ENCODE measurements at places on chromosomes 13 and 19.

GRCh38 chr13:105902396-105902795, 633.1 kb downstream of the EFNB2 start:
- DNase-seq: no peak

GRCh38 chr19:35519291-35519690, 5.8 kb upstream of the DMKN start:
- DNase-seq: no peak

- no peak for DNase-seq
Observed at GRCh38 chr19:58229255-58229639, 533 bp downstream of the ZNF544 start.

GRCh38 chr19:46408664-46409039, 4.7 kb downstream of the CCDC8 start:
- no peak for DNase-seq

DNA sequence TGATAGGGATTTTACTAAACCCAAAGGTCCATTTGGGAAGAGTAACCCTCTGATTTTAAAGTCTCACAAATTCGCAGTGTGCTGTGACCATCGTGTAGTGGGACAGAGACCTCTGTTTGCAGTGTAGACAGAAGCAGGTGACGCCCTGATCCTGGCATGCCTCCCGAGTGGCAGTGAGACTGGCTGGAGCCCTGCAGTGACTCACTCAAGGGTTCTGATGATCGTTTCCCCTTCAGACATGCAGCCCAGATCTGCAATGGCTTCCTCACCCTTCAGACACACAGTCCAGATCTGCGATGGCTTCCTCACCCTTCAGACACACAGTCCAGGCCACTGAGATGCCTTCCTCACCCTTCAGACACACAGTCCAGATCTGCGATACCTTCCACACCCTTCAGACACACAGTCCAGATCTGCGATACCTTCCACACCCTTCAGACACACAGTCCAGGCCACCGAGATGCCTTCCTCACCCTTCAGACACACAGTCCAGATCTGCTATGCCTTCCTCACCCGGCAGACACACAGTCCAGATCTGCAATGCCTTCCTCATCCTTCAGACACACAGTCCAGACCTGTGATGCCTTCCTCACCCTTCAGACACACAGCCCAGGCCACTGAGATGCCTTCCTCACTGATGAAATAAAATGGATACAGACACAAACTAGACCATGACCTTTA, 125.2 kb downstream of the ATP11A start:
- no peak for DNase-seq

Measured in NCI-H446 treated with DMSO at 0.1 percent for 48 hours (cell line).